Activated T-helper 1 cell treated with anti-CD3 and anti-CD28 coated beads, Interleukin-2, amount 50 U/mL, for 16 hours (primary cell): ENCODE measurements at places on chromosomes 4 and X.

- DNase-seq, result no peak
Measured at GRCh38 chr4:87478732-87479250, 50.4 kb downstream of the SPARCL1 start.

DNA sequence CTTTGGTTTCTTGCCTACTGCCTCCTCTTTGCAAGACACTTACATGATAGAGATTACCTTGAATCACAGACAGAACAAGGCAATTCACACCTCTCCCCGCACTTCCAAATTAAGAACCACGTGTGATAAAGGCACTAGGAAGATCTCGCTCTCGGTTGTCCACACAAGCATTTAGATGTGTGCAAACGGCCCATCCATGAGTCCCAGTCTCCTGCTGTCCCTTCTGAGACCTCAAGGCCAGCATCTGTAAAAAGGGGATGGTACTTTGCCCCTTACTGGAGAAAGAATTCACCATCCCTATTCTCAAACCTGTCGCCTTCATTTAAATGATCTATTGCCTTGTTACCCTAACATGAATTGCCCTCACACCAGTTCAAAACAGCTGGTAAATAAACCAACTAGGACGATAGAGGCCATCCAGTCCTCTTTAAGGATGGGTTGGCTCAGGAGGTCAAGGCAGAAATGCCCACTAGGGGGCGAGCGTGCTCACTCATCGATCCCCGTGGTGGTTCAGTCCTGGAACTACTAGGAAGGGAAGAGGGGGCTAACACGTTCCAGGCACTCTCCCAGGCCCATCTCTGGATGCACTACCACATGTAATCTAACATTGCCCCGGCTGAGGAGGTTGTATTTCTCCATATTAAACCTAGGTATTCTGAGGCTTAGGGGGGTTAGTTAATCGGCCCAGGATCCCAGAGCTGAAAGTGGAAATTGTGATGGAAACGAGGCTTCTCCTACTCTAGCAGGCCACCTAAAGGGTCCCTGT, 95.8 kb downstream of the DHX15 start:
- DNase-seq, result no peak

GRCh38 chrX:2609431-2610238, 81.5 kb upstream of the CD99 start:
- no peak for DNase-seq

- no peak for DNase-seq
Measured at GRCh38 chr4:168795346-168795745, 214.7 kb downstream of the CBR4 start.

DNA sequence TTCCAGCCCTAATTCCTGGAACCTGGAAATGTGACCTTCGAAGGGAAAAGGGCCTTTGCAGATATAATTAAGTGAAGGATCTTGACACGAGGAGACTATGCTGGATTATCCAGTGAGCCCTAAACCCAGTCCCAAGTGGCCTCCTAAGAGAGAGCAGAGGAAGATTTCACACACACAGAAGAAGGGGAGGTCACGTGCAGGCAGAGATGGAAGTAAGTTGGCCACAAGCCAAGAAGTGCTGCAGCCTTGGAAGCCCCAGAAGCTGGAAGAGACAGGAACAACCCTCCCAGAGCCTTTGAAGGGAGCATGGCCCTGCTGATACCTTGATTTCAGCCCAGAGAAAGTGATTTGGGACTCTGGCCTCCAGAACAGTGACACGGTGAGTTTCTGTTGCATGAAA, 51.9 kb downstream of the EVC2 start:
- DNase-seq, result no peak

DNA sequence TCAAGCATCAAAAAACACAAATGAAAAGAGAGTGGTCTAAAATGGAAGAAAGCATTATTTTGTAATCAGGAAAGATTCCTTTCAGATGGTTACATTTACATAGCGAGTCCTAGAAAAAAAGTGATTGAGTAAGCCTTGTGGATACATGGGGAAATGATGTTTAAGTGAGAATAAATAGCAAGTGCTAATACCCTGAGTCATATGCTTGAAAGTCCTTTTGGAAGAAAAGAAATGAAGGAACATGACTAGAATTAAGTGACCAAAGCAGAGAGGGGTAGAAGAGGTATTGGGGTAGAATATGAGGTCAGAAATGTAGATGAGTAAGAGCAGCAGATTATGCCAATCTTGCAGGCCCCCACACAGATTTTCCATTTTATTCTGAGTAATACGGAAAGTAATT, 814.8 kb upstream of the GRID2 start:
- DNase-seq, result no peak

GRCh38 chr4:113445286-113445685, 316.3 kb downstream of the CAMK2D start:
- DNase-seq, result no peak

GRCh38 chr4:41655177-41655576, 93.3 kb downstream of the PHOX2B start:
- DNase-seq, result no peak

DNA sequence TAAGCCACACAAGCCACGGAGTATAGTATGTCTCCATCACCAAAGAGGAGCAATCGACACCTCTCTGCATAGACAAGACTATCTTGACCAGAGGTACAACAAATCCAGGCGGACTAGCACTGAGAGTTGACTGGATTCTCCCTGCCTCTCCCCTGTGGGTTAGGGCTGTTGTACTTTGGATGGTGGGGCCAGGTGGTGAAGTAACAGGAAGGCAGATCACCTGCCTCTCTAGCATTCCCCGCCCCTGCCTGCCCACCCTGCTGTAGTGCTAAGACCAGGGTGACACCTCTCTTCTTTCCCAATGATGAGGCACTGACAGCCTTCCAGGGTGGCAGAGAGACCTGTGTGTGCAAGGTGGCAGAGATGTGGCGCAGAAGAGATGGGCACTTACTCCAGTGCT, 47.5 kb upstream of the TRIM2 start:
- DNase-seq, result no peak

- DNase-seq, result no peak
Measured at GRCh38 chr4:168722391-168722790, 225.5 kb downstream of the PALLD start.

DNA sequence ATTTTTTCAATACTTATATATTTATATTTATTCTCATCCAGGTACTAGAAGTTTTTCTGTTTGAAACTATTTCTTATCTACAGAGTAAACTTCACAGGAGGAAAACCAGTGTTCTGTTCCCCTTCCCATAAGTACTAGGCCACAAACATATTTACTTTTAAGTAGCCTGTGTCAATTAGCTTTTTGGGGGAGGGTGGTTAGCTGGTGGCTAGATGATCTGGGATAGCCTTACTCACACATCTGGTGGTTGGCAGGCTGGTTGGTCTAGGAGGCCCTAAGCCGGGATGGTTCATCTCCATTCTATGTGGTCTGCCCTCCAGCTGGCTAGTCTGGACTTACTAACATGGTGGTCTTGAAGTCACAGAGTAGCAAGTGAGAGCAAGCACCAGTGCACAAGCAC, 6.2 kb downstream of the JADE3 start:
- no peak for DNase-seq

- DNase-seq, result no peak
Measured at GRCh38 chrX:70924294-70924911, 6.5 kb downstream of the SLC7A3 start.

GRCh38 chr4:153204728-153205648, 745 bp downstream of the TRIM2 start:
- DNase-seq, result peak; percentile 13

DNA sequence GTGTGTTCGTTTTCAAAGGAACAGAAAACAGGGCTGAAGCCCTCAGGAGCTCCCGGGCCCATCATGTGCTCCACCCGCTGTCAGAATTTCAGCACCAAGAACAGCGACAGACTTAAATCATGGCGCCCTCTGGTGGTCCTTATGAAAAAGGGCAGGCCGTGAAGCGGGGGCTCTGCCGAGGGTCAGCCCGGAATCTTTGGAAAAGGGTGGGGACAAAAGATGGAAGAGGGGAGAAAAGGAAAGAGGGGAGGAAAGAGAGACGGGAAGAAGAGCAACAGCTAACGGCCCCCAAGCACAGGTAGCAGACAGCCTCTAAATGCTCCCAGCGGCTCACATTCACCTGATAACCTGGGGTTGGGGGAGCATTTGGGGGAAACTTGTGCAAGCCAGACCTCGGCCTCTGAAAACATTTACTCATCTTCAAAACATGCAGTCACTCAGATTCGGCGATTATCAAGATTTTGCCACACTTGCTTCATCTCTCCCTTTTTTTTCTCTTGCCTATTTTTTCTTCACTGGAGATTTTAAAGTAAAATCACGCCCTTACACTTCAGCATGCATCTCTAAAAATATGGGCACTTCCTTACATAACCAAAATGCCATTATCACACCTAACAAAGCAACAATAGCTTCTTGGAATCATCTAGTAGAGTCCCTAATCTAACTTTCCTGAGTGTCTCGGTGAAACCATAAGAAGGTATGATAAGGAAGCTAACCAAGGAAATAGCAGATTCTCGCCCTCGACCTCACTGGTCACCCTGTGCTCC, 28.1 kb upstream of the MAN2B2 start:
- peak; percentile 15 for DNase-seq

DNA sequence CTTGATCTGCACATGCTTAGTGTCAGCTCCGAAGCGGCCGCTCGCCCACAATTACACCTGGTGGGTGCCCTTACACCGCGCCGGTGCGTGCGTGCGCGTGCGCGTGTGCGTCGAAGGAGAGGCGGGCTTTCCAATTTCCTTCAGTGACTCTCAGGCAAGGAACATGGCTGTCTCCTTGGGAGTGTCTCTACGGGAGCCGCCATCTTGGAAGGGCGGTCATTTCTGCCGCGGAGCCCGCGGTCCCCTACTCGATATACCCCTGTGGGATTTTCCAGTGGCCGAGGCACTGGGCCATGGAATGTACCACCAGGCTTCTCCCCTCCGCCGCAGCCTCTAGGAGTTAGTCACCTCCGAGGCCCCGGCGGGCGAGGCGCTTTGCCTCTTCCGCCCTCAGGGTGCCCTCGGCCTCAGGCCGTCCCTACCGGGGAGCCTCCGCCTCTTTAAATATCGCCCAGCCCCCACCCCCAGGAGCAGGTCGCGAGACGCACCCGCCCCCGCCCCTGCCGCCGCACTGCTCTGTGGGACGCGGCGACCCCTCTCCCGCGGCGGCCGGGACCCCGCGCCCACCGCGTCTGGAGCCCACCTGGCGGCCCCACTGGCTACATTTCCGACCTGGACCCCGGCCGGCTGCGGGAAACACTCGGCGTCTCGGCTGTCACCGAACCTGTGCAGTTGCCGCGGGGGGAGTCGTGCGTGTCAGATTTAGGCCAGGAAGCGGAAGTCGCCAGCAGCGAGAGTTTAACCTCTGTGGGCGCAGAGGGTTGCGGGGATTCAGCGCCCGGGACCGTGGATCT, at the start of gene ZNF41:
ZNF41 (minus strand) TSS at position 711 of the 794 bp plus-strand sequence. CDS start 15,741 bp downstream, outside the sequence.
- DNase-seq, result peak; percentile 54

- DNase-seq, result no peak
Measured at GRCh38 chrX:29397506-29397905, 810.3 kb downstream of the IL1RAPL1 start.

DNA sequence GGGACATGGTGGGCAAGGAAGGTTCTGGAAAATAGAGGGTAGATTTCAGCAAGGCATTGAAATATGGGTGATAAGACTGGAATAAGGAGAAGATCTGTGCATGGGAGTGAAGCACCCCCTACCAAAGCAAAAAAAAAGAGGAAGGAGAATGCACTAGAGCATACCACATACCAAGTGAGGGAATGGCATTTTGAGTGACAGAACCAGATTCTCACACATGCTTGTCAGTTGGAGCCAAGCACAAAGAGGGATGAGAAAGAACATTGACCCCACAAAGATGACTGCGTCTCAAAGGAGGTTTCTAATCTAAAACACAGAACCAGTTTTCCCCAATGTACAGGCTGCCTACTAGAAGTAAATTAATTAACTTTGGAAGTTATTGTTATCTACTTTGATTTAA, 140.3 kb upstream of the SMAD1 start:
- no peak for DNase-seq

DNA sequence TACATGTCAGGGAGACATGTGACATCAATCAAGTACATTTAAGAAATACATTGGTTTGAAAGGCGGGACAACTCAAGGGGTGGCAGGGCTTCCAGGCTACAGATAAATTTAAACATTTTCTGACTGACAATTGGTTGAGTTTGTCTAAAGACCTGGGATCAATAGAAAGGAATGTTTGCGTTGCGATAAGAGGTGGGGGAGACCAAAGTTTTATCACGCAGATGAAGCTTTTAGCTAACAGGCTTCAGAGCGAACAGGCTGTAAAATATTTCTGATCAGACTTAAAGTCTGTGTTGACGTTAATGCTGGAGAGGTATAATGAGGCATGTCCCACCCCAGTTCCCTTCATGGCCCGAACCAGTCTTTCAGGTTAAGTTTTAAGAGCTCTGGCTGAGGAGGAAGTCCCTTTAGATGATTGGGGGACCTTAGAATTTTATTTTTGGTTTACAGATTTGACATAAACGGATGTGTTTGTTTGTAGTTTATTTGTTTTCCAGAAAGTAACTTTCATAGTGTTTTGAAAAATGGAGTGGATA, 346.7 kb upstream of the RASGEF1B start:
- no peak for DNase-seq
